ENCODE measurements at places on chromosomes 6 and 20.

DNA sequence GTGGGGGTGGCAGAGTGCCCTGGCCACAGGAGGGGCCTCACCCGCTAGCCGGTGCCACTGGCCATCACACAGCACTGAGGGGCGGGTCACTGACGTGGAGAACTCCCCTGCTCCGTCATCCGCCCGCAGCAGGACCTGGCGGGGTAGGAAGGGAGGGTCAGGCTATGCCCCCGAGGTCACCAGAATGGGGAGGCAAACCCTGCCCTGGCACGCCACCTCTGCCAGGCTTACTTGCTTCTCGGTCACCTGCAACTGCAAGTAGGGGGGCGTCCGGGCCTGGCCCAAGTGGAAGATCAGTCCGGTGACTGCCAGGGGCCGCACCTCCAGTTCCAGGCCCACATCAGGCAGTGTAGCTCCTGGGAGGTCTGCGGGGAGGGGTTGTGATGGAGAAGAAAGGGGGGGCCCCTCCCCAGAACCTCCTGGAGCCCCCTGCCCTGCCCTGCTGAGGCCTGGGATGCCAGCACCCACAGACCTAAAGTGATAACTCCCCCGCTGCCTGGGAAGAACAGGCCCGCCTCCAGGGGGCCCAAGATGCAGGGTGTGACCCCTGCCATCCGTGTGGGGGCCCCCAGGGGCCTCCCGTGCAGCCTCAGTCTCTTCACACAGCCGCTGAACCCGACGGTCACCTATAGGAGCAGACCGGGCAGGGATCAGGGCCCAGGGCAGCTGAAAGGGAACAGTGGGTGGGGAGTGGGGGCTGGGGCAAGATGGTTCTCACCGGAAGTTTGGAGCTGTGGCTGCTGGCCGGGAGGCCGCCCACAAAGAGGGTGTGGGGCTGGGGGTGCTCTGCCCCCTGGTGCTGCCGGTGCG is 7.4 kb downstream of the ADRM1 start:
- no peak for DNase-seq

DNA sequence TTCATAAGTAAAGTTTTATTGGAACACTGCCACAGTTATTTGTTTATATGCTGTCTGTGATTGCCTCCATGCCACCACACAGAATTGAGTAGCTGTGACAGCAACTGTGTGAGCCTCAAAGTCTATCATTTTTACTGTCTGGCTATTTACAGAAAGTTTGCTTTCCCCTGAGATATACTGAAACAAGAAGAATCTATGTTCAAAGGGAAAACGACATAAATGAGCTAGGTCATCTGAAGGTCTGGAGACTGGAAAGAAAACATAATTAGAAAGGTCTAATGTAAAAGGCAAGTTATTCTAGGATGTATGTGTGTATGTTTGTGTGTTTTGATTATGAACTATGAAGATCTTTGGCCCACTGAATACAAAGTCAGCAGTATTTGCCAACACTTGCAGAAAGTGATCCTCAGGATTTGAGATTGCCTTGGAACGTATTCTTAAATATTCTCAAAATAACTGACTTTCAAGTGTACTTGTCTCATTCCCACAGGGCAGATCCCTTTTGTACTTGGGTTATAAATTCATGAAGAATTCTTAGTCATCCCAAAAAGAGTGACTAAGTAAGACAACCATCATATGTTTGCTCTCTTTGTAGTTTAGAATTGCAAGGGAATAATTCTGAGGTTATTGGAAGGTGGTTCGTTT is 677.7 kb downstream of the DOK5 start:
- DNase-seq: no peak

DNA sequence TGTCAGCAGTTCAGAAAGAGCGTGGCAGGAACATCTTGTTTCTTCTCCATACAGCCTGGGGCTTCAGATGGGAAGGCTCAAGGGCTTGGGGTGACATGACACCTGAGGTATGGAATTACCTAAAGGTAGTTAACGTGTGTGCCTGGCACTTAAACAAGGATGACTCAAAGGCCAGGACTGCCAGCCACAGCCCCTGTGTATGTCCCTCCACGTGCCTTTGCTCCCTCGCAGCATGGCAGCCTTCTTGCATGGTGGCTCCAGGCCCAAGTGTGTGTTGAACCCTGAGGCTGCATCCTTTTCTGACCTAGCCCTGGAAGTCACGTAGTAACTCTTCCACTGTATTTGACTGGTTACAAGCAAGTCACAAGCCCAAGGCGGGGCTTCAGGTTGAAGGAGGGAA is 33.6 kb upstream of the MYL9 start:
- DNase-seq: no peak

GRCh38 chr6:88808381-88808780 is 155.0 kb downstream of the RNGTT start:
- no peak for DNase-seq

DNA sequence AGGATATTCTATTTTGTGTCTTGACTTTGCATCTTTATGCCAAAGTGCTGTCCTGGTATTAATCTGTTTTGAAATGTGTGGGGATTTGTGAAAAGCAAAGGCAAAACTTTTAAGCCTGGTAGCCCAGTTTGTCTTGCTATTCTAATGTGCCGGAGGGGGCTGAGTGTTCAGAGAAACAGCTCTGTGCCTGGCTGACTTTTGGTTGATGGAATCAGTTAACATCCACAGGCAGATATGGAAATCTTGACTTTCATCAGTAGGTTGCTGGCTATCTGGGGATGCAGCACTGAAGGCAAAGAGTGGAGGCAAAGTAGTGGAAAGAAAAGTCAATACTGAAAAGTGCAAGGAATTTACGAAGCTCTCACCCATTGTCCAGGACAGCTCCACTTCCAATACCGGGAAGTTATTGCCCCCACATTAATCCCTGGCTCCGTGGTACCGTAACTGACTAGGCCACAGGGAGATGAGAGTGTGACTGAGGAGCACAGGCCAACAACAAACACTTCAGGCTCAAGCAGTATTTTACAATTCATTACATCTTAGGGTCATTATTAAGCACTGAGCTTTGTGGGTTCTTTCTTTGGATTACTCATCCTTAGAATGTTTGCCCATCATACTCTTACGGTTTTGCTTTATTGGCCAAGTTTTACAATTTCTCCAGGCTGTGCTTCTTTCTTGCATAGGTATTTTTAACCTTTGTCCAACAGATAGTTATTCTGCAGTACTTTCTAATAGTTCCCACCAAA is 164.6 kb downstream of the MTFR2 start:
- no peak for DNase-seq

GRCh38 chr6:18410412-18410811 is 23.3 kb downstream of the RNF144B start:
- DNase-seq: no peak

GRCh38 chr6:94733066-94733465 is 844.3 kb upstream of the MANEA start:
- DNase-seq: no peak

GRCh38 chr20:35087791-35088190 is 4.8 kb downstream of the TRPC4AP start:
- DNase-seq: no peak

DNA sequence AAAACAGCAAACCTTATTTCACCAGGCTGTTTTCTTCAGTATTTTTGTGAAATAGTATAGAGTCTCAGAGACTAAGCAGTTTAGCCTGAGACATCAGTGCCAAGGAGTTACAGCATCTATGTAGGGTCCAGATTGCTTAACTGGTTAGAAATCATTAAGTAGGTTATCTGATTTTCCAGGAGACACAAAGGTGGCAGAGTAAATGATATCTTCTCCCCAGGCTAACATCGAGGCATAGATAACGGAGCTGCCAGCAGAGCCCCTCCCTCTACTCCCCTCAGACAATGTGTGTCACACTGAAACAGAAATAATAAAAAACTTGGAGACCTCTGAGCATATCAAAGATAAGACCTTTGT is 473.0 kb upstream of the CITED2 start:
- DNase-seq: no peak

GRCh38 chr6:167648501-167649278 is 178.0 kb upstream of the AFDN start:
- no peak for DNase-seq

GRCh38 chr20:15179381-15179780 is 842.0 kb upstream of the FLRT3 start:
- no peak for DNase-seq

- no peak for DNase-seq
Observed at GRCh38 chr6:152300517-152300916, 336.6 kb downstream of the SYNE1 start.

DNA sequence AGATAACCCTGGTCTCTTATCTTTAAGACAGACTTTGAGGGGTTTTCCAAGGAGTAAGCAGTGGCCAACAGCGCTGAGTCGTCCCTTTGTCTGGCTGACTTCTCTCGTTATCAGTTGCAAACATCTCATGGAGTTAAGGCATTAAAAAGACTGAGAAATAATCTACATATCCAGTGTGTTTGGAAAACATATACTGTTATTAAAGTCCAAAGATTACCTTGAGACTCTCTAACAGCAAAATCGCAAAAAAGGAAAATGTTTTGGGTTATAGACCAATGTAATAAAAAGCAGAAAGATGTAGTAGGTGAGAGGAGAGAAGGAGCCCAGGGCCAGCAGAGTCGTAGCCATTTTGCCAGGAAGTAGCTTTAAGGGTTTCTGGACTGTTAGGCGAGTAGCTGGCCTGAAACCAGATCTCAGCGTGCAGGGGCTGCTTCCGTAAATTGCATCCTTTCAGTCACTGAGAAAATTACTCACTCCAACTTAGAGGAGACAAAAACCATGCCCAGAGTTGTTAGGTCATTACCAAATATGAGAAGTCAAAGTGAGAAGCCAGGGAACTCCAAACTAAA is 24.6 kb downstream of the MYLK4 start:
- peak; percentile 10 for DNase-seq

GRCh38 chr6:3517350-3517749 is 60.5 kb upstream of the SLC22A23 start:
- no peak for DNase-seq

- DNase-seq: no peak
Observed at GRCh38 chr6:146041282-146041681, 12.4 kb downstream of the GRM1 start.

- DNase-seq: no peak
Observed at GRCh38 chr6:116631379-116631990, 15.2 kb downstream of the RSPH4A start.

- DNase-seq: no peak
Observed at GRCh38 chr6:21142741-21143140, 450.8 kb upstream of the SOX4 start.

GRCh38 chr6:84521511-84521910 is 242.9 kb downstream of the TBX18 start:
- DNase-seq: no peak

GRCh38 chr6:81145506-81145905 is 607.0 kb downstream of the TENT5A start:
- DNase-seq: no peak

- DNase-seq: peak; percentile 5
Observed at GRCh38 chr6:151702851-151703658, 104.4 kb upstream of the ESR1 start.
